ENCODE measurements at places on chromosomes 3 and 15.

DNA sequence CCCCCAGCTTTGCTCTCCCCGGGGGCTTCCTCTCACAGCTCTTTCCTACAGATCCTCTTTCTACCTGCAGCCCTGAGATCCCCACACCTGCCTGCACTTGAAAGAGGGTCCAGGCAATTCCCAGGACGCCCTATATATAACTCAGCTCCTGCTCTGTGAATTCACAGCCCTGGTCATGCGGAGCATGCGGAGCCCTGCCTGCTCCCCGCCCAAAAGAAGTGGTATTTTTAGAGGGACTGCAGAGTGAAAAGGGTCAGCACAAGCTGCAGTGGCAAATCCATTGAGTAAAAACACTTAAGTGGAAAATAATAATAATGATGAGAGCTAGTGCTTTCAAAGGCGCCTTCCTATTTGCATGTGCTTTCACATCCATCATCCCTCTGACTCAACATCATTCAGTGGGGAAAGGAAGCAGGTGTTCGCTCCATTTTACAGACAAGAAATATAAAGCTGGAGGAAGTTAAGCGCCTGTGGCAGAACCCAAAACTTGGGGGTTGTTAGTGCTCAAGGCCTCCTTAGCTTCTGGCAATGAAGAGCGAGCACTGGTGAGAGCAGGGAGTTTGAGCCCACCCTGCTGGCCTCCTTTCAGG lies 76.3 kb upstream of the LIPC start:
- DNase-seq: no peak

DNA sequence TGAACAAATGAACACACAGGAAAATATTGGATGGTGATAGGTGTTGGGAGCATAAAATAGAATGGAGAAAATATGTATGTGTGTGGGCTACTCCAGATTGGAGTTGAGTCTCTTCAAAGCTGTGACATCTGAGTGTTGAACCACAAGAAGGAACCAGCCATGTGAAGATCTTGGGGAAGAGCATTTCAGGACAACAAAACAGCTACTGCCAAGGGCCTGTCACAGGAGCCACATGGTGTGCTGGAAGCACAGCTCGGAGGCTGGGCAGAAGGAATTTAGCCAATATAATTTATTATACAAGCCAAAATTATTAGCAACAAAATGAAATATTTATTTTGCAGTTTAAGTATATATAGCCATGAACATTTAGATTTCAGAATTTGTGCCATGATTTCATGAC lies 108.3 kb upstream of the FGF7 start:
- DNase-seq: no peak

GRCh38 chr15:77859491-77860060 lies 217.9 kb downstream of the TBC1D2B start:
- DNase-seq: no peak

DNA sequence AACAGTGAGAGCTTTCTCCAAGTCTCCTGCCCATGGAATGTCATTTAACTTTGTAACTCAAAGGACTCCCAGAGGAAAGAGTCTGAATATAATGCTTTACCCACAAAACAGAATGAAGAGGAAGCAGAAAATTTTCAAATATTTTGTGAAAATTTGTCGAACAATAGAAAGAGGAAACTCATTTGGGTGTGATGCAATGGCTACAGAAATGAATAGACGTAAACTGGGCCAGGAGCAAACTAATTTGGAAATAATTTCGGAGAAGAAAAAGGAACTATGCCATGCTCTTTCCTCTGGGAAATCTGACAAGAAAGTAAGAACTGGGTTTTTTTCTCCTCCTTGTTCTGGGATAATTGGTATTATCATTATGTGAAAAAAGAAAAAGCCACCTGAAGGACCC lies 11.2 kb upstream of the SUMF1 start:
- no peak for DNase-seq

DNA sequence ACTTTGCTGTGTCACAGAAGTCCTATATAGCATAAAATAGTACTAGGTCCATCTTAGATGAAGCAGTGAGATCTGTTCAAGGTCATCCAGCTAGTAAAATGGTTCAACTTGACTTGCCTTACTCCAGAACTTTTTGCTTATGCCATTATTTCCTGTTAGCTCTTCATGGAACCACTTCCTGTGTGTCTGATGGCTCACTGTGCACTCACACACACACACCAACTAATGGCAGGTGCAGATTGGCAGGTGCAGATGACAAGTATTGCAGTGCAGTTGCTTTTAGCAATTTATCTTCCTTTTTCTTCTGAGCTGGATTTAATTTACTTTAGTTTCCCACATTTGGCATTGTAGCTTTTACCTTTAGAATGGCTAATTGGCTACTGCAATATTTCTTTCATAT lies 29.8 kb downstream of the GOLGA8S start:
- no peak for DNase-seq

- DNase-seq: no peak
These were observed 202.9 kb downstream of the VPS13C start for GRCh38 chr15:61857169-61857829.
